ENCODE measurements at places on chromosomes 6 and 20.

DNA sequence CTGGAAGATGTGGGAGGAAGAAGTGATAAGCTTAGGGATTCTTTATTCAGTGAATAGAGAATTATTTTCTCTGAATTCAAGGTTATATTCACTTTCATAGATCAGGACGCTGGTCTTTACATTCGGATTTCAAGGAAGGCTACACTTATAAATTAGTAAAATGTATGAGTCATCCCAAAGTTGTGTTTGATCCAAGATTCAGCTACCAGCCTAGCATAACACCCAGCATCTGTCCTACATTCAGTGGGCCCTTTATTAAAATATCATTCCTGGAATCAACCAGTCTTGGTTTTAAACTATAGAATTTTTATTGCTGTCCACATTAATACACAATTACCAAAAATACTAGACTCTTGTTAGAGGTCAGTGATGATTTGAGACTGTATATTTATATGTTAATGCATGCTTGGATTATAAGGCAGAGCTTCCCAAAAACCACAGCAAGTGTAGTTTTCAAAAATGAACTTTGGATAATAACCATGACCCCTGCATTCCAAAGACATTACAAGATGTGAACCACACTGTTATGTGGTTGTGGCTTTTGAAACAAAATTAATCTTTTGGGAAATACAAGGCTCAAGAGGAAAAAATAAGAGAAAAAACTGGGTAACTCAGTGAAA is 210.7 kb upstream of the CNR1 start:
- no peak for DNase-seq

DNA sequence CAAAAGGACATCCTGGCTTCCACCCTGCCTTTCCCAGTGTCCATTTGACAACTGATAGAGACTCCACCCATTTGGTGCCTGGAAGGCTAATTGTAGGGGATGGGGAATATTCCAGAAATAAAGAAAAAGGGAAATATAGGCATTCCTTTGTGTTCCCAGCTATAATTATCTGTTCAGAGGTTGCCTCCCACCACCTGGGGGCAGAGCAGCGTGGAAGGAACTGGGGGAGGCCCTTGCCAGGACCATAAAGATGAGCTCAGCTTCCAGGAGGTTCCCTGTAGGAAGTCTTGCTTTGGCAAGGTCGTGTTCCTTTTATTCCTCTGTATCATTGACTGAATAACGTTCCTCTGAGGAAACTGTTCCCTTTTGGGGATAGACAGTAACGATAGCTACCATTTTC is 214.7 kb downstream of the TFAP2C start:
- DNase-seq, result no peak

GRCh38 chr20:33178726-33179125 is 10.8 kb downstream of the BPIFA2 start:
- no peak for DNase-seq

GRCh38 chr6:125802943-125803377 is 12.2 kb downstream of the NCOA7 start:
- no peak for DNase-seq

GRCh38 chr6:894274-894673 is 201.3 kb upstream of the EXOC2 start:
- DNase-seq, result no peak

DNA sequence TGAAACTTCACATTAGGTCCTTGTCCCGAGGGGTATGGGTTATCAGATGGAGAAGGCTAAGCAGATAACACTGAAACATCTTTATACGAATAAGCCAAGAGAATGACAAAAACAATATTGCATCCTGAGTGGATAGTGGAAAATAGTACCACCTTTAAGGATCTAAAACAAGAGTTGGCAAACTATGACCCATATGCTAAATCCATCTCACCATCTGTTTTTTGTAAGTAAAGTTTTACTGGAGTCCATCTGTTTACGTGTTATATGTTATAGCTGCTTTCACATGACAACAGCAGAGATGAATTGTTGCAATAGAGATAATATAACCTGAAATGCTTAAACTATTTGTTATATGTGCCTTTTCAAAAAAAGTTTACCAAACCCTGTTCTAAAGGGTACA is 76.1 kb upstream of the TRDN start:
- no peak for DNase-seq

DNA sequence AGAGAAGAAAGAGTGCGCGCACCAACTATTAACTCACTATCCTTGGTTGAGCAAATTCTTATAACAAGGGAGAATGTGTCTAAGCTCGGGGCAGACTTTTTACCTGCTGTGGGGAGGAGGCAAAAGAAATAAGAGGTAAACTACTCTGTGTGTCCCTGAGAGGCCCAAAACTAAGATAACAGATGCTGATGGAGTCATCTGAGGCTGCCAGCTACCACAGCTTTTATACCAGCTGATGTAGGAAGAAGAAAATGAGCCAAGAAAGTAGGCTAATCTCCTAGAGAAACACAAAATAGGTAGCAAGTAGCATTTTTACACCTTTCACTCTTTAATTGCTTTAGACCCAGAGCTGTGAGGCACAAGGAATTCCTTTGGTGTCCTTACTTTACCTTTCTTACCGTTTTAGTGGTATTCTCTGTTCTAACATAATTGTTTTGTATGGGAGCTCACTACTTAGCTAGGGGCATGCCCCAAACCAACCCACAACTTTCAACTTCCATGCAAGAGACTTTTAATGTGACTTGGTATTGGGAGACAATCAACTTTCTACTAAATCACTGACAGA is 27.8 kb upstream of the PIM1 start:
- DNase-seq, result no peak

- DNase-seq, result no peak
Measured at GRCh38 chr6:157090736-157091135, 232.6 kb downstream of the TMEM242 start.

- no peak for DNase-seq
Measured at GRCh38 chr6:139738801-139739455, 364.5 kb upstream of the CITED2 start.

GRCh38 chr20:21344206-21344900 is 41.2 kb downstream of the XRN2 start:
- DNase-seq, result no peak

DNA sequence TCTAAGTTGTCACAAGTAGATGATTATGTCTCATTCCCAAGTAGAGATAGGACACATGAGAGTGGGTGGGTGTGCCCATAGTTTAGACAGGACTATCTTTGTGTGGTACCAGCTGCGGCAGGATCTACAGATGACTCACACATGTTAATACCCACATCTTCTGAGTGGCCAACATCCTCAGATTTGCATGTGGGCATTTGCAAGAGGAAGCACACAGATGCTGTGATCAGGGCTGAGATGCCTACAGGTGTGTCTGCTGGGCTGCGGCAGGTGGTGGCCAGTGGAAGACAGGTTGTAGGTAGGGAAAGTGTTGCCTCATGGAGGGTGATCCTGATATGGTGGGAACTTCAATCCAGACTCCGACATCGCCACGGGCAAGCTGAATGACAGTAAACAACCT is 50.8 kb downstream of the UTRN start:
- no peak for DNase-seq

- no peak for DNase-seq
Measured at GRCh38 chr20:20989081-20989480, 117.1 kb downstream of the LINC00237 start.

DNA sequence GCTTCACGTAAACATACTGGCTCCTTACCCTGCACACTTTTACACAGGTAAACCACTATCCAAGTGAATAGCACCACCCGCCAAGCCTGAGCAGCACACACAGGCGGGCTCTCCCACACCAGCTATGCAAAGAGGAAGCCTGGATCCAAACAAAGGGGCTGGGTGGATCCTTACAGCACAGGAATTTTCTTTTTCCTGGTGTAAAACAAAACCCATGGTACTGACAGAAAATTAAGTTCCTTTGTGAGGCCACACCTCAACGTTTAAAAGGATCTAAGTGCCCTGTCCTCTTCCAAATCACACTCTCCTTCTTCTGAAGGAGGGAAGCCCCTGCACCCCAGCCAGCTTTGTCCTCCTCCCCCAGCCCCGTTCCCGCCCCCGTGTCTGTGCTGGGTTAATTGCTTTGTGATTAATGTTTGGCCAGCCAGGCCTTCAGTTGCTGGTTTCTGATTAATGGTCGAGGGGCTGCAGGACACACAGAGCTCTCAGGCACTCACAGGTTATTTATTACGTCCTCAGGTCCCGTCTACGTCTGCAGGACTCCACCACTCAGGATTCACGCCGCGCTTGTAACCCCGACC is 6.1 kb downstream of the DACT2 start:
- DNase-seq, result no peak

GRCh38 chr6:43838276-43839036 is 68.4 kb downstream of the VEGFA start:
- no peak for DNase-seq

DNA sequence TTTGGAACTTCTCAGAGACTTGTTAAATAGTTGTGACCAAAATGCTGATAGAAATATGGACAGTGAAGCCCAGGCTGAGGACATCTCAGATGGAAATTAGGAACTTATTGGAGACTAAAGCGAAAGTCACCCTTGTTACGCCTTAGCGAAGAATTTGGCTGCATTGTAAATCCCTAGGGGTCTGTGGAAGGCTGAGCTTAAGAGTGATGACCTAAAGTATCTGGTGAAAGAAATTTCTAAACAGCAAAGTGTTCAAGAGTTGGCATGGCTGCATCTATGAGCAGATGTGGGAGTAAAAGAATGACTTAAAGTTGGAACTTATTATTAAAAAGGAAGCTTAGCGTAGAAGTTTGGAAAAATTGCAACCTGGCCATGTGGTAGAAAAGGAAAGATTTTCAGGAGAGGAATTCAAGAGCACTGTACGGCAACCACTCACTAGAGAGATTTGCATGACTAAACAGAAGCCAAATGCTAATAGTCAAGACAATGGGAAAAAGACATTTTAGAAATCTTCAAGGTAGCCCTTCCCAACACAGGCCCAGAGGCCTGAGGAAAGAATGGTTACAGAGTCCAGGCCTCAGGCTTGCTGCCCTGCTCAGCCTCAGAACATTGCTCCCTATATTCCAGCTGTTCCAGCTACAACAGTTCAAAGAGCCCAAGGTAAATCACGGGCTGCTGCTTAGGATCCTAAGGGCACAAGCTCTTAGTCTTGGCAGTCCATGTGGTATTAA is 61.6 kb upstream of the TNFRSF21 start:
- DNase-seq, result no peak

DNA sequence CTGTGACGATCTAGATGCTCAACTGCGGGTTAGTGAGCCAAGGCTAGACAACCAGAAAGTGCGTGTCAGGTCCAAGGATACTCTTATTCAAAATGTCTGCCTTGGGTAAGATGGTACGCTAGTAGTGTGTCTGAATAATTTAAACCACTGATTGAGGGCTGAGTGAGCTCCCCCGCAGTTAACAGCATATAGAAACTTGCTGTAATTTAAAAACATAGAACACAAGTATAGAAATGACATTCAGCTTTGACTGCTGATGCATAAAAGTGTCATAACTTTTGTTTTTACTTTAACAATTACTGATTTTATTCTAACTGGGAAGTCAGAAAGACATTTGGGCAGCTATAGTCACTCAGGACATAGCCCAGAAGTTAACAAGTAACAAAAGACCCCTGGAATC is 45.6 kb upstream of the SLC22A1 start:
- DNase-seq, result no peak

DNA sequence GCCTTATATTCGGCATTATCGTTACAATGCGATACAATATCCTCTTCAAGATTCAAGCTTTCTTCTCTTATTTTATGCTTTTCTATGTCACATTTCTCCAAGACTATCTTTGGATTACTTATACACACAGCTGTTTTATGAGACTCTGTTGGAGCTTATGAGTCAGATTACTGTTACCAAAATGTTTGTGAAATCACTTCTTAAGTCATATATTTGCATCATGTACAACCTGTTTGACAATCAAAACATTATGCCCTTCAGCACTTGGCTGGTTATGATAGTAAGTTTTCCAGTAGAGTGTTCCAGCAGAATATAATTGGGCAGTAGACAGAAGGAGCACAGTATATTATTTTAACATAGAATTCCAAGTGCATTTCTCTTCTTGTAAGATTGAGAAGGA is 35.2 kb downstream of the BMP6 start:
- no peak for DNase-seq

- peak; percentile 43 for DNase-seq
Measured at GRCh38 chr20:38805958-38806854, 709 bp downstream of the PPP1R16B start.

GRCh38 chr6:31676322-31676903 is 4.5 kb downstream of the LY6G5C start:
- DNase-seq, result no peak

GRCh38 chr6:137722749-137723272 is 144.2 kb upstream of the TNFAIP3 start:
- no peak for DNase-seq

- no peak for DNase-seq
Measured at GRCh38 chr6:130473886-130474285, 108.1 kb downstream of the TMEM200A start.

- no peak for DNase-seq
Measured at GRCh38 chr6:146090474-146090873, 61.6 kb downstream of the GRM1 start.

- no peak for DNase-seq
Measured at GRCh38 chr6:161721511-161721910, 447.6 kb upstream of the AGPAT4 start.

DNA sequence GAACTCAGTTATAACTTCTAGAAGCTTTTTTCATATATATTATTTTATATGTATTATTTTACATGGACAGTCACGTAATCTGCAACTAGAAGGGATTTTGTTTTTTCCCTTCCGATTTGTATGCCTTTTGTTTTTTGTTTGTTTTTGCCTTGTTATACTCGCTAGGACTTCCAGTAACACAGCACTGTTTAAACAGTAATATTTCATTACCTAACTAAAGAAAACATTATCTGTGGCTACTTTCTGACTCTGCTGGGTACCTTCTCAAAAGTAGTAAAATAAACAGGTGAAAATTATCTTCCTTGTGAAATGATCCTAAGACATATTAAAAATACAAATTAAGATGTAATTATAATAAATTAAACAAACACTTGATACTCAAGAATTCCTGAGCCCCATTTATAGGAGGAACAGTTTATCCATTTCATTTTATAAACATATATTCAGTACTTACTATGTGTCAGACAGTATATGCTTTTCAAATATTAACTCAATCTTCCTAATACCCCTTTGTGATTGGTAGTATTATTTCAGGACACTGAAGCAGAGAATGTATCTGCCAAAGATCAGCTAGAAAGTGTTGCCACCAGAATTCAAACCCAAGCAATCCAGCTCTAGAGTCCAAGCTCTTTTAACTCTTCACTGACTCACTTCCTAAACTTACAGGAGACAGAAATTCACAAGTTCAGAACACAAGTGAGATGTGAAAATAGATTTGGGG is 65.3 kb downstream of the MAP3K5 start:
- DNase-seq, result no peak

DNA sequence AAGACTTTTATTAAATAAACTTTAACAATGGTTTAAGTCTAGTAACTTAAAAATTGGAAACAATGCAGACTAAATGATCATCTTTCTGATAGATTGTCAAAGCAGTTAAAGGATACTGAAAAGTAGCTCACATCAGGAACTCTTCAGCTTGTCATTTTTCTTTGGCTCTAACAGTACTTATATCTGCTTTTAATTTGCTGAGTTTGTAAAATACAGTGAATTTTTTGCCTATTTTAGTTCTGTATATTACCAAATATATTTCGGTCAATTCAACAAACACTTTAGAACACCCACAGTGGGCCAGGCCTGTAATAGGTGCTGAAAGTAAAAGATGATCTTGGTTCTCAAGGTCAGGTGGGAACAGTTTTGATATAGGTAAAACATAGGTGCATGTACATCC is 22.3 kb downstream of the MKKS start:
- no peak for DNase-seq

GRCh38 chr20:19431316-19431700 is 218.9 kb downstream of the SLC24A3 start:
- DNase-seq, result no peak
